ENCODE measurements at places on chromosomes 7 and 10. TPM values are rescaled to one million over a fixed set of nuclear protein-coding genes. Genes with fewer than 3 reads are reported as not detected.

GRCh38 chr7:1811850-1812508, 141.9 kb downstream of the ELFN1 start:
- peaks cover 7% of the 10 kb centered on the region for H3K4me1 ChIP-seq
- H3K4me3 ChIP-seq = no peak overlapping the region
- no peaks in the 10 kb centered on the region for H3K36me3 ChIP-seq
- DNase-seq = no peak
- H3K27me3 ChIP-seq = no peaks in the 10 kb centered on the region
- no peak overlapping the region for H3K27ac ChIP-seq

DNA sequence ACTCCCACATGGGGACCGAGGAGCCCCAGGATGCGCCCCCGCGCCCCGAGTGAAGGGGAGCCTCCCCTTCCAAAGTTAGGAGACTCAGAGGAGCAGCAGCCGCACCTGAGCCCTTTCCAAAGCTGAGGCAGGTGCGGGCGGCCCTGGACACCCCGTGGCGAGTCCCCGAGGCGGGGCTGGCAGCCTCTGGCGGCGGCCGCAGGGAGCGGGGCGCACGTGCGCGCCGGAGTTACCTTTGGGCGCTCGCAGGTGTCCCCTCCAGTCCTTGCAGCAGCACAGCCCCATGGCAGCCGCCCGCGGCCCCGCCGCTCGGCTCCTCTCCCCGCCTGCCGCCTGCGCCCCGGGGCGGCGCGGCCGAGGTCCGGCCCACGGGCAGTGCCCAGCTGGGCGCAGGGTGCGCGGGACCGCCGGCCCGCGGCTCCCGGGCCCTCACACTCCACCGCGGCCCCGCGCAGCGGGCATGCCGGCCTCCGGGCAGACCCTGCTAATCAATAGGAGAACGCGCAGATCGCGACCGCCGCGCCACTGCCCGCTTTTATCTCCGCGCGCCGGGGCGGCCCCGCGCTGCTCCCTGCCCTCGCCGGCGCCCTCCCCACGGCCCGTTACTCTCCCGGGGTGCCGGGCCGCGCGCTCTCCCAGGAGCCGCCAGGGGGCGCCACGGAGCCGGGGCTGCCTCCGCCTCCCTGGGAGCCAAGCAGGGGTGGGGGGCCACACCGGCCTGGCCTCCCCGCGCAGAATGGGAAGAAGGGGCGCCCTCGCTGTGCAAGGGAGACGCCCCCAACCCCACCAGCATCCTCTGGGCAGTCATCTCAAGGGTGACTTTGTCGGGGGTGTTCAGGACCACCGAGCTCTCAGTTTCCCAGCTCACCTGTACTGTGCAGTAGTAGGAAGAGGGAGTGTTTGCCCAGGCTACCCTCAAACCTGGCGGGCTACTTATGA, 80.8 kb downstream of the ARHGAP22 start:
- no peaks in the 10 kb centered on the region for H3K27me3 ChIP-seq
- no peak for DNase-seq
- no peaks in the 10 kb centered on the region for H3K36me3 ChIP-seq

DNA sequence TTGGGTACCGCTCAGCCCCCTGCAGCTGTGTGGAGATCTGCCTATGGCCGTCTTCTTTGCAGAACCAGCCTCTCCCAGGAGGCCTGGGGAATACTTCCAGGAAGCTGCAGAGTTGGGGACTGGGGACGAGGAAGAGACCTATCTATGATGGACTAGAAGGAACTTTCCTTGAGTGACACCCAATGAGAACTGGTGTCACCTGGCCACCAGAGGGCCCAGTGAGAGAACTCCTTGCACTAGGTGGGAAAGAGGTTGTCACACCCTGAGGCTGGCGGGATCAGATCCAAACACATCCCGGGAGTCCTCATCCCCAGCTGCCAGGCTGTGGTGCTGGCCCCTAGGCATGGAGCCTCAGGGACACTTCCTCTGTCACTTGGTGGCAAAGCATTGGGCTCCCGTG, 4.9 kb upstream of the GRID2IP start:
- no peak overlapping the region for H3K27ac ChIP-seq
- no peaks in the 10 kb centered on the region for H3K27me3 ChIP-seq
- H3K36me3 ChIP-seq = no peaks in the 10 kb centered on the region
- H3K4me1 ChIP-seq = no peaks in the 10 kb centered on the region
- H3K4me3 ChIP-seq = no peak overlapping the region
- no peak for DNase-seq

GRCh38 chr10:89959433-89960110, 258.2 kb downstream of the KIF20B start:
- H3K27ac ChIP-seq = no peak overlapping the region
- no peaks in the 10 kb centered on the region for H3K4me1 ChIP-seq
- no peaks in the 10 kb centered on the region for H3K36me3 ChIP-seq
- no peaks in the 10 kb centered on the region for H3K27me3 ChIP-seq
- H3K4me3 ChIP-seq = no peak overlapping the region

DNA sequence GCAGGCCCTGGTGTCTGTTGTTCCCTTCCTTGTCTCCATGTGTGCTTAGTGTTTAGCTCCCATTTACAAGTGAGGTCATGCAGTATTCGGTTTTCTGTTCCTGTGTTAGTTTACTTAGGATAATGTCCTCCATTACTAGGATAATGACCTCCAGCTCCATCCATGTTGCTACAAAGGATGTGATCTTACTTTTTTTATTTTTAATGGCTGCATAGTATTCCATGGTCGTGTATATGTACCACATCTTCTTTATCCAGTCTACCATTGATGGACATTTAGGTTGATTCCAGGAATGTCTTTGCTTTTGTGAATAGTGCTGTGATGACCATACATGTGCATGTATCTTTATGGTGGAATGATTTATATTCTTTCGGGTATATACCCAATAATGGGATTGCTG, 333.4 kb downstream of the EXOC4 start:
- H3K27me3 ChIP-seq = no peaks in the 10 kb centered on the region
- no peak for DNase-seq
- H3K4me3 ChIP-seq = no peak overlapping the region
- H3K27ac ChIP-seq = no peak overlapping the region
- H3K4me1 ChIP-seq = no peaks in the 10 kb centered on the region

DNA sequence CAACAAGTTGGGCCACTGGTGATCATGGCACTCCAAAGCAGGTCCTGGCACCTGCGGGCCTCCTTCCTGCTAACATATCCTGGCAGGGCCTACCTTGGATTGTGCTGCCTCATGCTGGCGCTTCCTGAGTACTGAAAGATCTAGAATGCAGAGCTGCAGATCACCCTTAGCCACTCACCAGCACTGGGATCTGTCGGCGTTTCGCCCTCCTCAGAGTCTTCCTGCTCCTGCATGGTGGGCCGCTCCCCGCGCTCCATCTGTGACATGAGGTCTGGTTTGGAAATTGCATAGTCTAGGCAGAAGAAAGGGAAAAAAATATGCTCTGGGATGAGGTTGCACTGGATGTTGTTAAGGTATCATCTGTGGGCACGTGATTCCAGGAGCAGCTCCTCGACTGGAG, 10.0 kb downstream of the ZNF777 start:
- no peak for DNase-seq
- no peak overlapping the region for H3K4me3 ChIP-seq
- no peaks in the 10 kb centered on the region for H3K36me3 ChIP-seq
- no peak overlapping the region for H3K27ac ChIP-seq
- no peaks in the 10 kb centered on the region for H3K27me3 ChIP-seq

Gene LRMDA
- total RNA-seq = 15.7 TPM

Gene POM121
- 5.3 TPM for total RNA-seq

Gene PDGFA
- 34.0 TPM for total RNA-seq

Gene ADCY1
- total RNA-seq = not detected

Gene ZNF438
- total RNA-seq = 24.6 TPM

All from uterus (tissue), 4 donors.